ENCODE measurements at places on chromosomes 4 and X.

DNA sequence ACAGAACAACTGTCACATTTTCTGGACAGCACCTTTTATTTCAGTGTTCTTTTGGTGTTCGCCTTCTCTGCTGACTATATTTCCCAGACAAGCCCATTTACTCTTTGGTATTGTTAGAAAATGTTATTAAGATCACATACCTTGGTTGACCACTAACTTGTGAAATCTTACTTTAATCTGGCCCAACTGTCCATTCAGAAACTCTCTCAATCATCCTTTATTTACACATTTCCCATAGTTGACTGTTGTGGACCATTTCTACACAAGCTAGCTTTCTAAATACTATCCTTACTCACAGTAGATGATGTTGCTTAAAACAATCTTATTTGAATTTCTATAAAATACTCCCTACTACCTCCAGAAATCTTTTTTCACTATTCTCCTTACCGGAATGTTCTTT is 64.7 kb downstream of the QRFPR start:
- no peak for DNase-seq

- DNase-seq = no peak
Measured at GRCh38 chr4:58275856-58276255, 1165.7 kb upstream of the IGFBP7 start.

- no peak for DNase-seq
Measured at GRCh38 chr4:122815248-122815647, 11.4 kb upstream of the FGF2 start.

- no peak for DNase-seq
Measured at GRCh38 chrX:31223817-31224216, 152.0 kb upstream of the FTHL17 start.

DNA sequence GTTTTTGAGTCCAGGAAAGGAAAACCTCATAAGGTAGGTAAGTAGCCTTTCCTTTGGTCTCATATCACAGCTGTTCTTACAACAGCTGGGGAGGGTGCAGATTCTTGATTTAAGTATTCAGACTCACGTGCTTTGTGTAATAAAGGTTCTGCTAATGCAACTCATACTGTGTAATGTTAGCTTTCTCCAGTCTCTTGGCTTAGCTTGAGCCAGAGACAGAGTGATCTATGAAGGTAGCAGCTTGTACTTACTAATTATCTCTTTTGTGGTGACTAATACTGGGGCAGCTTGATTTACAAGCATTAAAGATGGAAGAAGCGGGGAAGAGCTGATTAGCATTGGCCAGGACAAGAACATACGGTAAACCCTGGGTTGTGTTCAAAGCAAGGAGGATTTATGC is 80.3 kb downstream of the LNX1 start:
- no peak for DNase-seq

DNA sequence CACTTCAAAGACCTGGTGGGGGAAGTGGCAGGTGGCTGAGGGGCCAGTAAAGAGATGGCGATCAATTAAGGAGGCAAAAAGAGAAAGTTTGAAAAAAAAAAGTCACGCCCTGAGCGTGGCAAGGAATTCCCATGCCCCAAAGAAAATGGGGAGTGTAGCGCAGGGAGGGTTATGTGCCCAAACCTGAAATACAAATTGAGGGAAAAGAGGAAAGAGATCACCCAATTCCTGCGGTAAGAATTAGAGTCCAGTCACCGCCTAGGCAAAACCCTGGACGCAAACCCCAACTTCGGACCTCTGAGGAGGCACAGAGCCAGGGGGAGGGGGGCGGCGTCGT is 595 bp downstream of the ENOX2 start:
- DNase-seq = no peak

- no peak for DNase-seq
Measured at GRCh38 chrX:112837531-112837930, 3.1 kb downstream of the AMOT start.

All from stimulated activated CD4-positive, alpha-beta T cell treated with anti-CD3 and anti-CD28 coated beads, Interleukin-1b, Interleukin-23, amount 100 ng/mL, for 1 hour (primary cell).